ENCODE measurements at places on chromosomes 3 and 15.

DNA sequence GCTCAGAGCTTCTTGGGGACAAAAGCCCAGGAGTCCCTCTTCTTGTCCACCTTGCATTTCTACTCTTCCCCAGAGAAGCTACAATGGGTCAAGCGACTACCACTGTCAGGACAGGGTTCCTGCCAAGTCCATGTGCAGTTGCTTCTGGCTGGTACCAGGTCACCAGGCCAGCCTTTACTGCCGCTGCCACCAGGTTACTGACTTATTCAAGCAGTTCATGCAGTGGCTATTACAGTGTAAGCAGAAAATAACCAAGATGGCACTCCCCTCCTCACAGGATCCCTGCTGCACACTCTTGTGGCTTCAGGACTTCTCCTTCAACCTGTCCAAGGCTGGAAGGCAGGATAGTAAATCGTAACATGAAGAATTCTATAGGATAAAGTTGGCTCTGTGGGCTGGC is 42.1 kb downstream of the CTDSPL start:
- no peak for DNase-seq

GRCh38 chr3:159536876-159537275 is 451.8 kb upstream of the IL12A start:
- DNase-seq = no peak

- no peak for DNase-seq
Observed at GRCh38 chr3:72724070-72724469, 124.2 kb downstream of the SHQ1 start.

GRCh38 chr15:90053685-90054466 is 48.4 kb downstream of the IDH2 start:
- DNase-seq = no peak

- DNase-seq = no peak
Observed at GRCh38 chr3:28577941-28578500, 229.4 kb upstream of the AZI2 start.

DNA sequence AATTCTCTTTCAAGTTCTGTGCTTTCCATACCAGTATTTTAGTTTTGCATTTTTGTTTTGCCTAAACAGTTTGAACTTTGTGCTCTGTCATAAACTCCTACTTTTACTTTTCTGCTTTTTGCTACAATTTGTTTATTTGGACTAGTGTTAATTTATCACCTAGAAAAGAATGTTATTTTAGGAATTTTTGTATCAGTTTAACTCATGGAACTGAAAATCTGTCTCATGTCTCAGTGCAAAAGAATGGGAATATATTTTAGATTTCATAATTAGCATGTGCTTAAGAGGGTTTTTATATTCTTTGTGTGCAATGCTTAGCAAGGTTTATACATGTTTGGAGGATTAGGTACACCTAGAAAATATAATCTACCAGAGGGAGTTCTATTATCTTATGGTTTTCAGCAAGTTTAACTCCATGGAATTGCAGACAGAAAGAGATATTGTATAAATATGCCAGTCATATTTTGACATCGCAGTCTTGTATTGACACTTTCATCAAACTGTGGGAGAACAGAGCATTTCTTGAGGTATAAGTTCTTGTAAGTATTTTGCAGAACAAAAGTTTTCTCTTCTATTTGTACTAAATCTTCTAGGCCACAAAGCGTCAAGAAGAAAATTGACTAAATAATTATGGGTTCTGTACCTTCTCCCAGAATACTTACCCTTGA is 409.9 kb downstream of the RBMS3 start:
- no peak for DNase-seq

GRCh38 chr3:138862531-138862923 is 27.8 kb upstream of the PIK3CB start:
- no peak for DNase-seq

- DNase-seq = no peak
Observed at GRCh38 chr3:159645874-159646273, 342.8 kb upstream of the IL12A start.

DNA sequence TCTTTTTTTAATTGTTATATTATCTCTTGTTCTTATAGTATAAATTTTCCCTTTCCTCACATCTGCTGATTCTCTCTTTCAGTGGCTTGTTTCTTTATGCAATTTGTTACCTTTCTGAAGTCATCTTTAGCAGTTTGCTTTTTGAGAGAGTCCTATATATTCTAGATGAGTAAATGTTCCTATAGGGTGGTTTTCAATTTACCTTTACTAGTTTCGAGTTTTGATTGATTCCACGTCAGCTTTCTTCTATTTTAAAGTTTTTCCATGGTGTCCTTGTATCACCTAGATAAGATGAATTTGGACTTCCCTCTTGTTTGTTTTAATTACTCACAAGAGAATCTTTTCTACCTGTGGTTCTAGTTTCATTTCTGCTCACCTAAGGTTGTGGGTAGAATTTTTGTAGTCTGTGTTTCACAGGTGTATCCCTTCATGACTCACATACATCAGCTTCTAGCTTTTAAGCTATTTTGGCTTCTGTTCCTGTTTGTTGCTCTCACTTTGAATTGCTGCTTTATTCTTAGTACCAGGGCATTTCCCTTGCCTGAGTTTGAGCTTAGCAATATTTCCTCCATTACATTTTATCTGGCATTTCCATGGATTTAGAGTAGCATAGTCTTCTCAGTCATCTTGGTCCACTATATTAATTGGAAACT is 6.4 kb downstream of the TEX9 start:
- DNase-seq = no peak

GRCh38 chr3:53109891-53110771 is 20.1 kb downstream of the RFT1 start:
- DNase-seq = peak; percentile 84

- no peak for DNase-seq
Observed at GRCh38 chr3:77407441-77407840, 367.5 kb downstream of the ROBO2 start.

Data from BJ (cell line).